ENCODE measurements at places on chromosomes 13 and 19.

GRCh38 chr13:25988661-25989060 lies 63.2 kb downstream of the SHISA2 start:
- no peak for DNase-seq

DNA sequence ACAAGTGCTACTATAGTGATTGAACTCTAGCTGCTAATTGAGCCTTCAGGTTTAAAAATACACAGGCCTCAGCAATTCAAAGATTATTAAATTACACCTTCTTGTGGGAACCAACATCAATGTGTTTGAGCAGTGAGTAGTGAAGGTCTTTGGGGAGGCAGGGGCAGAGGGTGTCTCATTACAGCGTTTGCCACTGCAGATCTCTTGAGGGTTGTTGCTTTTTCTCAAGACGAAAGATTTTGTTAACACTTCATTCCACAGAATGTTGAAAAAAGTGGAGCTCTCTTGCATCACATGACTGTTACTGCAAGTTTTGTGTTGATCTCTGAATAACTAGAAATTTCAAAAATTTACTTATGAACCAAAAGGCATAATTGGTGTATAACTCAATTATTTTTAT lies 253.6 kb downstream of the ATP8A2 start:
- no peak for DNase-seq

- DNase-seq = no peak
Measured at GRCh38 chr13:87287721-87288120, 383.4 kb upstream of the SLITRK5 start.

- DNase-seq = no peak
Measured at GRCh38 chr13:72565893-72566292, 161.5 kb downstream of the MZT1 start.

- DNase-seq = no peak
Measured at GRCh38 chr19:48455171-48455907, at the start of gene KCNJ14. KCNJ14 (plus strand) TSS chr19:48455574; CDS start chr19:48461725, 6,151 bp downstream.

- DNase-seq = no peak
Measured at GRCh38 chr13:23845105-23845725, 44.0 kb downstream of the MIPEP start.

- DNase-seq = no peak
Measured at GRCh38 chr13:41516166-41516565, 58.8 kb downstream of the RGCC start.

DNA sequence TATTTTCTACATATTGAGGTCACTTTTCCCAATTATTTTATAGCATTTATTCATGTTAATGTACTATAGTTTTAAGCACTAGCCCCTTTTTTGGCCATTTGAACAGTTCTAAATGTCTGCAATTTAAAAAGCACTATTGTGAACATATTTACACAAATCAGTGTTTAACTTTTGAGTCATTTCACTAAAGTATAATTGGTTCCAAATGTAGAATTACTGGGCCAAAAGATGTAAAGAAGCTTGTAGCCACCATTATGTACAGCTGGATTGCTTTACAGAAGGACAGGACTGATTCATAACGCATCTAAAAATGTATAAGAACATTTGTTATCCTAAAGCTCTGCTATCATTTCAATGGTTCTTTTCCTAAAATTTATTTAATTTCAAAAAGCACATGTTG lies 16.6 kb upstream of the ATP12A start:
- no peak for DNase-seq

GRCh38 chr19:30890033-30890432 lies 459.2 kb downstream of the TSHZ3 start:
- no peak for DNase-seq

DNA sequence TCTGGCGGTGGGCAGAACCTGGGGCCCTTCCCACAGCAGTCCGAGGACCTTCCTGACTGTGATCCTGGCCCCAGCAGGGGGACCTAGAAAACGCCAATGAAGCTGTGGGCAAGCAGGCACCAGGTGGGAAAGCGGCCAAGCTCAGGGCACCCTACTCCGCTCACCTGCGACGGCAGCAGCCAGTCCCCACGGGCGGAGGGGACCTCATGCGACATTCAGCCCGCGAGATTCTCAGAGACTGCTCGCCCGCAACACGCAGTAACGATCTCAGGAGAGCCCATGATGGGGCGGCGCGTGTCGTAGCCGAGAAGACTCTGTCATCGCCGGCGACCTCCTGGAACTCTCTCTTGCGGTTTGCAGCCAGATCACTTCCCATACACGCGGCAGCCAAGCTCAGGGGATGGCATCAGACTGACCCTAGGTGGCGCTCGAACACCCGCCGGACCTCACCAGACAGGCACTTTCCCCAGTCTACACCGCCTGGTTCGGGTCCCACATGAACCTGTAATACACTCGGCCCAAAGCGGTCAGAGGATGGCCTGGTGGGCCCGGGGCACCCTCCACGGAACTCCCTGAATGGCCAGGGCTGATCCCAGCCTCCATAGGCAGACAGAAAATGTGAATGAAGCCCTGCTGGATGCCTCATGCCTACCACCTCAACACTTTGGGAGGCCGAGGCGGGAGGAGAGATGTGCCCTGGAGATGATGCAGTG lies 26.5 kb downstream of the MAN2B1 start:
- peak; percentile 85 for DNase-seq

GRCh38 chr19:30276011-30276882 lies 95.9 kb upstream of the ZNF536 start:
- DNase-seq = no peak

- no peak for DNase-seq
Measured at GRCh38 chr13:51502153-51502651, 49.4 kb upstream of the INTS6 start.

DNA sequence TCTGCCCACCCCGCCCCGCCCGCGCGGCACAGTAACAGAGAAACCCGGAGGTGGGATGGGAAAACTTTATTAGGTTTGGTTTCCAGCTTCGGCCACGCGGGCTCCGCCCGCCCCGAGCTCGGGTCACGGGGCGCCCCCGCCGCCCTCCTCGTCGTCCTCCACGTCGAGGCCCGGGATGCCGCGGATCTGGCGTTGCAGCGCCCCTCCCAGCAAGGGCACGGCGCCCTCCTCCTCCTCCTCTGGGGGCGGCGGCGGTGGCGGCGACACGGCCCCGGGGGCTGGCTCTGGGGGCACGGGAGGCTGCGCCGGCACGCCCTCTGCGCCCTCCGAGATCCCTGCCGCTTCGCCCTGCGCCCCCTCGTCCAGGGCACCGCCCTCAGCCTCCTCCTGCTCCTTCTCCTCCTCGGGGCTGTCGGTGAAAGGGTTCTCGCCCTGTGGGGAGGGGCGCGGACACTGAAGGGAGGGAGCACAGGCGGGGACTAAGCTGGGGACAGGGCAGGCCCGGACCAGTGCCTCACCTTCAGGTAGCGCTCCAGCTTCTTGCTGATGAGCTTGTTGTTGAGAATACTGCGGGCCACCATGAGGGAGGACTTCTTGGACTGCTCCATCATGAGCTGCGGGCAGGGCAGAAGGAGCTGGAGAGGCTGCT lies 536 bp upstream of the AKAP8 start:
- DNase-seq = peak; percentile 36

DNA sequence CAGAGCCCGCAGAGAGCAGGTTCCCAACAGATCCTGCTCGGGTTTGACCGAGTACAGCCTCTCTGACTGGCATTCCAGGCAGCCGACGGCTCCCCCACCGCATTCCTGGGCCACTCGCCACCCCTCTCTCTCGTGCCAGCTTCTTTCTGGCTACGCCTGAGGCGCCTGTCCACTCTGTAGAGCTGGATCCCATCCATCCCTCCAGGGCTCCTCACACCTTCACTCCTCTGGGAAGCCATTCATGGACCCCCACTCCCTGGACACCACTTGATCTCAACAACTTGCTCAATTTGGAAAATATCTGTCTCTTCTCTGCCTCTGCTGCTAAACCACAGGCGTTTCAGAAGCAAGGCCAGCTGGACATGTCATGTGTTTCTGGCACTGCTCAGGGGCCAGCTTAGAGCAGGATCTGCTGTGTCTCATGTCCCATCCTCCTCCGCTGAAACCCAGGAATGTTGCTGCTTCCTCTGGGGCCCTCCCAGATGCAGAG lies 30.6 kb upstream of the ATP1A3 start:
- no peak for DNase-seq

- no peak for DNase-seq
Measured at GRCh38 chr13:30504081-30504480, 38.3 kb upstream of the HMGB1 start.
